ENCODE measurements at places on chromosomes 6 and 20.

- DNase-seq, result no peak
Observed at GRCh38 chr6:6592826-6593475, 4.4 kb downstream of the LY86 start.

DNA sequence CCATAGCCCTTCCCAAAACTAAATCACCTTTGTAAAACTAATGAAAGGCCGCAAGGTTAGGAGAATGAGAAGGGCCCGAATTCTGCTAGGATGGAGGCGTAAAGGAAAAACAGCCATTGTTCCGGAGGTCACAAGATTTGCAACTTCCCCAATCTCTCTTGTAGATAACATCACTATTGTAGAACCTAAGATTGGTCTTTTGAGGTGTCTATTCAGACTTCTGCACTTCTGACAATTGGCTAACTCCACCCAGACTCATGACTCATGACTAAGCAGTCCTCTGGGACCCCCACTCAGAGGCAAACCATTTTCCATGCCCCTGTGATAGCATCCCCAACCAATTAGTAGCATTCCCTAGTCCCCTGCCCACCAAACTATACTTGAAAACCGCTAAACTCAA is 210.5 kb upstream of the SHLD1 start:
- DNase-seq, result no peak

GRCh38 chr6:112433457-112433856 is 86.3 kb downstream of the RFPL4B start:
- no peak for DNase-seq

- DNase-seq, result no peak
Observed at GRCh38 chr6:14537030-14537429, 419.5 kb downstream of the CD83 start.

- no peak for DNase-seq
Observed at GRCh38 chr20:16158090-16158975, 414.9 kb downstream of the KIF16B start.

DNA sequence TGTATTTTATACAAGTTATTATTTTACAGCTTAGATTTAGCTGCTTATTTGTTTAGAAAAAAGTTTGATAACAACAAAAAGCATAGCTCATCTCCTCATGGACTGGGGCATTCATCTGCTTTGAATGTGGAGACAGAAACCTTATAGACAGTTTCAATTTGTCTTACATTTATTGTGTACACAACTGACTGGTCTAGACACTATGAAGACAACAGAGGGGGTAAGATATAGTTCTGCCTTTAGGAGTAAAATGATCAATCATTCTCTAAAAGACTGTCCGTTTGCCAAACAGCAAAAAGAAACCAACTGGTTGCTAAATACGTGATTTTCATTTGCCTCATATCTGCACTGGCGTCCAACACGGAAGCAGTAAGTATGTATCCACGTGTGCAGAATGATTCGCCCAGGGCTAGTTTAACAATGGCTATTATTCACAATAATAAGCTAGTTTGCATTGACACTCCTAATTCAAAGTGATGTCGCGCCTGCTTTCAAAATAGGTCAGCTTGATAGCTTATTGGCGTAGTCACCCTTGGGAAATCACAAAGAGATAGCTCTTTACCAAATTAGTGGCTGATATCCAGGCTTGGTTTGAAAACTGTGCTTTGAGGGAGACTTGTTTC is 153.6 kb downstream of the BMP2 start:
- no peak for DNase-seq

DNA sequence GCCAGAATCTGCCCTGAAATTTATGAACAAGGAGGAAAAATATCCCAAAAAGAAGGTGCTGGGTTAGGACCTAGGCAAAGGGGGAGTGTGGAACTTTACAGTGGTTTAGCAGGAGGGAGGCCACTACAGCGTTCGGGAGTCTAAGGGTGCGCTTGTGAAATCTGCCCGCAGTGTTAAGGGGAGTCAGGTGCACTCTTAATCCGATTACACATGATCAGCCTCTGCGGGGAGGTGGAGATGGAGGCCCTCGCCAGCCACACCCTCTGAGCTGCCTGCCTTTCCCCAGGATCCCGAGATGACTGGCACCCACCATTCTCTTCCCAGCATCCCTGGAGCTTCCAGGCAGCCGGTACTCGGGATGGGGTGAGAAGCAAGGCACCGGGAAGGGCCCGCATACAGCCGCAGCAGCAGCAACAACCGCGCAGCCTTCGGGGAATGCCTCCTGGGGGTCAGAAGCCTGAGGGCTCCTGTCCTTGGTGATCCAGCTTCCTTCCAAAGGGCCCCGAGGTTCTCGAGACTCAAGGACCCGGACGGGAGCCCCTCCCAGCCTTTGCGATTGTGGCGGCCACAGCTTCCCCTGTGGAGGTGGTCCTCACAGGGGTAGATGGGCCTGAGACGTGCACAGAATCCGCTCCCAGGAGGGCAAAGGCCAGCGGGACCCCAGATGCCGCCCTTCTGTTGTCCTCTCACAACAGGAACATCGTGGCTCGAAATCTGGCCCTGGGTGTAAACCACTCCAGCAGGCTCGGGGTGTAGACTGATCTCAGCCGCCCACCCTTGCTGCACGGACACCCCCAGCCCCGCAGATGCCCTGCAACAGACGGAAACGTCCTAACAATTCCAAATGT is 57.3 kb upstream of the CST7 start:
- no peak for DNase-seq

GRCh38 chr6:16759181-16759645 is 2.0 kb downstream of the ATXN1 start:
- DNase-seq, result no peak

GRCh38 chr20:52312132-52312729 is 120.7 kb upstream of the ZFP64 start:
- peak; percentile 23 for DNase-seq

DNA sequence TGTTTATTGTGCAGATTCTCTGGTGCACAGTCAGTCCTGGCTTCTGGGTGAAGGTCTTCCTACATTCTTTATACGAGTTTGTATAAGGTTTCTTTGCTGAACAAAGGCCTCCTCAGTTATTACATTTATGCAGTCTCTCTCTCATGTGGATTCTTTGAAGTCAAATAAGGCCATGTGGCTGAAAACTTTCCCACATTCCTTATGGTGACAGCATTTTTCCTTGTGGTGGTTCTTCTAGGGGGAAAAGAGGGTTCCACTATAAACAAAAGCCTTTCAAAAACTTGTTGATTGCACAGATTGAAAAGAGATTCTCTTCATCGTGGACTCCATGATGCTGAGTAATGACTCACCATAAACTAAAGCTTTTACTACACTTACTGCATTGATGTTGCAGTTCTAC is 19.2 kb downstream of the ZSCAN12 start:
- no peak for DNase-seq

DNA sequence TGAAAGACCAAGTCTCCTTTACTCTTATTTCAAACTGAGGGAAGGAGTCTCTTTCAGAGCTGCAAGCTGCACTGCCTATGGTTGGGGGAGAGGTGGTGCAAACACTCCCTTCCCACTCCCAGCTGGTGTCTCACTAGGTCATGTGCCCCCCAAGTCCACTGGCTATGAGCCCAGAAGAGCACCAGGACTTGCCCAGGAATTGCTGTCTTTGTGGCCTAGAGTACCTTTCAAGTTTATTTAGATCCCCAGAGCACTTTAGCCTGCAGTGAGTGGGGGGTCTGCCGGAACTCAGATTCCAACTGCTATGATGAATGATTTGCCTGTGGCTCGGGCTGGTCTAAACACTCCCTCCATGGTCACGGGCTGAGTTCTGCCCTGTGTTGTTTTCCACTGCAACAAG is 192.6 kb upstream of the CITED2 start:
- no peak for DNase-seq

- no peak for DNase-seq
Observed at GRCh38 chr20:12976720-12977309, 32.0 kb upstream of the SPTLC3 start.

DNA sequence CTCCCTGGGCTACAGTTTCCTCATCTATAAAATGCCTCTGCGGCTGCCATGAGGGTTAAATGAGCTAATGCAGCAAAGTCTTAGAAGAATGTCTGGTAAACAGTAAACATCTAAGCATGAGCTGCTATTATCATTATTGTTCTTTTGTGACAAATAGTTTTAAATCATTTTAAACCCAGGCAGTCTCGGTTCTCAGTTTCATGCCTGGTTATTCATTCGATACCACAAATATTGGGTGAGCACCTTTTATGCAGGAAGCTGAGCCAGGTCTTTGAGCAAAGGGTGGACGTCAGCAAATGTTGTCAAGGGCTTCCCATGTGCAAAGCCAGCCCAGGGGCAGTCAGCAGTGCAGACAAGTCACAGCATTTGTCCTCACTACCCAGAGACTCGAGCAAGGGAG is 128.7 kb downstream of the NFATC2 start:
- DNase-seq, result peak; percentile 37

DNA sequence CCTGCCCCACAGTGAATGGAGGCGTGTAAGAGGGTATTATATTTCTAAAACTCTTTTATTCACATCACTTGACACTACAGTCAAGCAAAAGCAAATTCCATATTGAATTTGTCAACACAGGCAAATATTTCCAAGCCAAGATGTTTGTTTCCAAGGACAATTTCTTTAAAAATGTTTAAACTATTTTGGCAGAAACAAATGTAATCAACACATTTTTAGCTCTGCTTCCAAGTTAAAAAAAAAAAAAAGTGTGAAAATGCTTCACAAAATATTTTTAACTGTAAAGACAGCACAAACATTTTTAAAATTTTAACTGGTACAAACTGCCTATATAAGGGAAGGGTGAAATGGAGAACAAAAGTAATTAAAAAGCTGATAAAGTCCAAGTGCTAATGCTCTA is 44.9 kb upstream of the DST start:
- no peak for DNase-seq

All from GM12891 (cell line).